ENCODE measurements at places on chromosomes 7 and 10.

GRCh38 chr10:48683868-48684267 lies 805 bp upstream of the WDFY4 start:
- no peak for DNase-seq

GRCh38 chr7:85341121-85341520 lies 154.3 kb upstream of the SEMA3D start:
- no peak for DNase-seq

GRCh38 chr10:114576132-114576487 lies 82.0 kb downstream of the ABLIM1 start:
- DNase-seq: no peak

DNA sequence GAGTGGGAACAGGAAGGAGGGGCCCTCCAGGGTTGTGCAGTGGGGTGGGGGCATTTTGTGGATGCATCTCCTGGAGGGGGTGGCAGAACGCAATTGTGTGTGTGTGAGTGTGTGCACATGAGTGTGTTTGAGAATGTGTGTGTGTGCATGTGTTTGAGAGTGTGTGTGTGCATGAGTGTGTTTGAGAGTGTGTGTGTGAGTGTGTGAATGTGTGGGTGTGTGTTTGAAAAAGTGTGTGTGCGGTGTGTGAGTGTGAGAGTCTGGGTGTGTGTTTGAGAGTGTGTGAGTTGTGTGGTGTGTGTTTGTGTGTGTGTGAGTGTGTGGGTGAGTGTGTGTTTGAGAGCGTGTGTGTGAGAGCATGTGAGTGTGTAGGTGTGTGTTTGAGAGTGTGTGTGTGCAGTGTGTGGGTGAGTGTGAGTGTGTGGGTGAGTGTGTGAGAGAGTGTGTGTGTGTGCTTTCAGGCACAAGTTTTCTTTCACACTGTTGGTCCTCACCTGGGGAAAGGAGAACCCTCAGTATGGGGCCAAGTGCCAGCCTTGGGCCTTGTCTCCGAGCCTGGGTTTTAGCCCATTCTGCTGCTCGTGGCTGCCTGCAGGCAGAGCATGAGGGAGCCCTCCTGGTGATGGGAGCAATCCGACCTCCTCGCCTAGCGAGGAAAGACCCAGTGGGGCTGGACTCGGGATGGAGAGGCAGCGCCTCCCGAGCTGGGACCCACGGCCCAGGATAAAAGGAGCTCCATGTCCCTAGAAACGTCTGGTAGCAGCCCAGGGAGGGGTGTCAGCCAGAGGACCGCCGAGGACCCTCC lies 35.6 kb downstream of the CDH23 start:
- peak; percentile 8 for DNase-seq

- no peak for DNase-seq
These were observed 3.7 kb downstream of the HBP1 start for GRCh38 chr7:107172276-107173032.

GRCh38 chr10:17464545-17464944 lies 10.2 kb upstream of the ST8SIA6 start:
- DNase-seq: no peak

DNA sequence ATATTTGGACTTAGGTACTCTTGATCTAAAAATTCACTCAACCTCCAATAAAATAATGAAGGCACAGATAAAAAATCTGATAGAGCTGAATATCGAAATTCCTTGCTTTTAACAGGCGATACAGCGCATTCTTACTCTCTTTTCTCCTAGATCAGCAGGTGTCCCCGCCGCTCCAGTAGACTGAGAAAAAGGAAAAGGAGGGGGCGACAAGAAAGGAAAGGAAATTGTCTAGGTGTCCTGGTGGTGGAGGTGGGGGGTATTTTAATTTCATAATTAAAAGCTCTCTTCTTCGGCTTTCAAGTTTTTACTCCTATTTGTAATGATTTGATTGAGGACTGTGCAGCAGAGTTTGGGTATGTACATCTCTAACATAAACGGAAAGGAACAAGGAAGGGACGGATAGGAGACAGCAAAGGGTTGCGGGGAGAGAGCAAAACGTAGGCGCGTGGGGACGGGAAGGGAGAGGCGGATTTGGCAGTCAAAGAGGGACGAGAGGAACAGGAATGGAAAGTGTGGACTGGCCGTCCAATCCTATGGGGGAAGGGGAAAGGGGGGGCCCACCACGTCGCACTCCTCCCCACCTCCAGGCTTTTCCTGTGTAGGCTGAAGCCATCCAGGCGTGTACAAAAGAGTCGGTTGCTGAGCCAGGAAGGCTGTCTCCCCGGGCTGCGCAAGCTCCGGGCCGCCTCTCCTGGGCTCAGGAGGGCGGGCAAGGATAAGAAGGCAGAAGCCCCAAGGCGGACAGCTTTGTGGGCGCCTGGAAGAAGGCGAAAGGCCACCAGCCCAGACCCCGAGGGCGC lies 875 bp upstream of the HECTD2 start:
- peak; percentile 67 for DNase-seq

DNA sequence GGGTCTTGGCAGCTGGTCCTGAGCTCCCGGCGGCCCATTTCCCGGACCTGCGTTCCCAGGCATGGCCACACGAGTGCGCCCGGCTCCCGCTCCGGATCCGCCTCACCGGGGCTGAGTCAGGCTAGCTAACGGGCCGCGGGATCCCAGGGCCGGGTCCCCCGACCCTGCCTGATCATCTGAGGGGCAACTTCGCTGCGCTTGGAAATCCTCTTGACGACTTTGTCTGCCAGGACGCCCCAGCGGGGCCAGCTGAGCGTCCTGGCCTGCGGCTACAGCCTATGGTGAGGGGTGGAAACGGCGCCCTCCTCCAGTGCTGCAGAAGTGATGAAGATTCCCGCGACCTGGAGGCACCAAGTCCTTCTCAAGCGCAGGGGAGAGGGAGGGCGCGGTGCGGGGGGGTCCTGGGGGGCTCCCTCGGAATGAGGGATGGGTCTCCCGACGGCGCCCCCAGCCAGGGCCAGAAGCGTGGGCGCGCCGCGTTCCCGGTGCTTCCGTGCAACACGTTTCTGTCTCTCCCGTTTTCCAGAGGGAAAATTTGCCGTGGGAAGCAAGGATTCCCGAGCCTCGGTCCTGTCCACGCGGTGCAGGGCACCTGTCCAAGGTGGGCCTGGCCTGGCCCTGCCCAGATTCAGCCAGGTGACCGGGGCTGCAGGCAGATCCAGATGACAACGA lies 212.4 kb downstream of the CCSER2 start:
- peak; percentile 60 for DNase-seq

- no peak for DNase-seq
These were observed 456 bp upstream of the DLD start for GRCh38 chr7:107890493-107890961.

DNA sequence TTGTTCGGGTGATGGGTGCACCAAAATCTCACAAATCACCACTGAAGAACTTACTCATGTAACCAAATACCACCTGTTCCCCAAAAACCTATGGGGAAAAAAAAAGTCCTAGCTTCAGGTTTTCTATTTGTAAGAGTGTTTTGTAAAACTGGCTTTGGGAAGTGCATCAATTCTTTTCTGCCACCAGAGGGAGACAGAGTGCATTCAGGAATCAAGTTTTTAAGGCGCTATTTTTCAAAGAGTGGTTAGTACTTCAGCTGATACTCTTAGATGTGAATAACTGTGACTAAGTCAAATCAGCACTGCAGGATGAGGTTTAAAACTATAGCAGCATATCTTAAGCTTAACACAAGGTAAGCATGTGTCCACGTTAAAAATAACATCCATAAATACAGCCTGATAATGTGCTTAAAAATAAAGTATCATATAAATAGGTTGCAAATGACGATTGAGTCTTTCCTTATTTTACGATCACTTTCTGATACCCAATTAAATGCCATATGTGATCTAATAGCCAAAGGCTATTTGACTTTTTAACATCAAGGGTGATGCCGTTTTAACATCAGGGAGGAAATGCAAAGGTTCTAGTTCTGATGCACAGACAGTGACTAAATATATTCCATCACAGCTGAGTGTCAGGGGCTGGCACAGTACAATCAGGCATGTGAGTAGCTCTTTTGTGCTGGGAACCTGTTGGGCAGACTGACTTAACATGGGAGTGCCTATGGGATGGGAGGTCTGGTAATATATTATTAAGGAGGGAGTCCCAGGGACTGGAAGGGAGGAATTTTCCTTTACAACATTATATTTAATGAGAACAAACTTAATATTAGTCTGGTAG lies 10.6 kb upstream of the LYZL2 start:
- no peak for DNase-seq

DNA sequence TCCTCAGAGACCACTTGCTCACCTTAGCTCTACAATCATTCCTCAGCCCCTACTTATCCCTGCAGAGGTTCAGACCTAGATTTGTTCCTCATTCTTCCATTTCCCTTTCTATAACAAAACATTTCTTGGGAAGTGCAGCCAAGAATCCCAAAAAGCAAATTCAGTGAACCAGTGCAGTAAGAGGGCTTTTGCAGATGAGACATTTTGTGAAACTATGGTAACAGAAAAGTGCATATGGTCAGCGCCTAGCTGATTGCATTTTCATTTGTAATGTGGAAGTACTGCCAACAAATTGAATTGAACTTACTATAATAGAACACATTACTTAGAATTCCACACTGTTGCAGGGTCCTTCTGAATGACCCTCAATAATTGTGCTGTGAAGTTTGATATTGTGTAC lies 18.6 kb downstream of the AGMO start:
- no peak for DNase-seq

DNA sequence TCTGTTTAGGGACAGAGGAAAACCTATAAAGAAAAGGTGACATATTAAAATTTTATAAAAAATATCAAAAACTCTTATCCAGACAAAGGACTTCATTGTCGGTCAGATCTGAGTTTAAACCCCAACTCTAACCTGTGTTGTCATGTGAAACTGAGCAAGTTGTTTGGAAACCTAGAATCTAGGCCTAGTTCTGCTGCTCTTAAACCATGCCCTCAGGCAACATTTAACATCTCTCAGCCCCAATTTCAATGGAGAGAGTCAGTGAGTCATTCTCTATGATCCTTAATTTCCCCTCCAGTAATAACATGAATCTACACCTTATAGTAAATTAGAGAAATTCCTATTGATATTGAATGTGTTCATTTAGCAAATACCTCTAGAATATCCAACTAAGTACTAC lies 192.3 kb downstream of the IMMP2L start:
- DNase-seq: no peak

GRCh38 chr10:130018265-130018664 lies 54.2 kb upstream of the EBF3 start:
- DNase-seq: peak; percentile 59

DNA sequence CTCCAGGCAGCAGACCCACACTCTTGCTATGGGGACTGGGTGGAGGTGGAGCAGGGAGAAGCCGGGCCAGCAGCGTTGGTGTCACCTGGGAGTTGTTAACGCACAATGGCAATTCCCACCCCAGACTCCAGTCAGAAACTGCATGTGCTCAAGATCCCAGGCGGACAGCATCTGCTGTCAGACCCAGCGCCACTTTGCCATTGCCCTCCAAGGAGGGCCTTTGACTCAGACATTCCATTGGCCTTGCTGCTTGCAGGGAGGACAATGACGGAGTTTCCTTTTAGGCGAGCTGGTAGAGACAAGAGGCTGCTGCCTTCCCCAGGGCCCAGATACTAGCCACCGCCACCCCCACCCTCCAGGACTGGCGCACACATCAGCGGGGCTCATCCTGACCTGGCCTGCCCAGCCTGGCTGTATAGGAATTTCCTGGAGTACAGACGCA lies 34.5 kb downstream of the ZNF775 start:
- no peak for DNase-seq

- DNase-seq: no peak
These were observed 101.2 kb upstream of the ZNF746 start for GRCh38 chr7:149598721-149599308.

DNA sequence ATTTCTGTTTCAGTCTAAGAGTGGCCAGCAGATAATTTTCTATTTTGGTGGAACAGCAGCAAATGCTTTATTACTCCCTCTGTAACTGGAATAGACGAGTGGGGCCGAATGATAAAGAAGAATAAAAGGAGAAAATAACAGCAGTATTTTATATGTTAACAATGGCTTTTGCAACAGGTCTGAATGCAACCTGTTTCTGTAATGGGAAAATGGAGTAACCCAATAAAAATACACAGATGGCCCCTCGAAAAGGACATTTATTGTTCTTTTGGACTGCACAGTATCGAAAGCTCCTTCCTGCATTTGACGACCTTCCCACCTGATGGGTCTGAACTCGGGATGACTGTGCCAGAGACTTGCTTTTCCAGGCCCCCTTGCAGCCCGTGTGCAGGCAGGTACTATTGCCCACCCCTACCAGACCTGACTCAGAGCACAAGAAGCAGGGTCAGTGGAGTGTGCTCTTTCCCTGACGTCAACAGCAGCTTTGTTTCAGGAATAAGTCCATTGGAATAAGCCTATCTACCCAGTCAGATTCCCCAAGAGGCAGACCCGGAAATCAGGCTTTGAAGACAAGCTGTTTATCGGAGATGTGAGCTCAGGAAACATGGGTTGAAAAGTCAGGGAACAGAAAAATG lies 306.5 kb upstream of the NEBL start:
- DNase-seq: no peak

- no peak for DNase-seq
These were observed 53.9 kb downstream of the BTAF1 start for GRCh38 chr10:91977491-91977890.

GRCh38 chr7:38280707-38281106 lies 7.3 kb upstream of the TARP start:
- no peak for DNase-seq

DNA sequence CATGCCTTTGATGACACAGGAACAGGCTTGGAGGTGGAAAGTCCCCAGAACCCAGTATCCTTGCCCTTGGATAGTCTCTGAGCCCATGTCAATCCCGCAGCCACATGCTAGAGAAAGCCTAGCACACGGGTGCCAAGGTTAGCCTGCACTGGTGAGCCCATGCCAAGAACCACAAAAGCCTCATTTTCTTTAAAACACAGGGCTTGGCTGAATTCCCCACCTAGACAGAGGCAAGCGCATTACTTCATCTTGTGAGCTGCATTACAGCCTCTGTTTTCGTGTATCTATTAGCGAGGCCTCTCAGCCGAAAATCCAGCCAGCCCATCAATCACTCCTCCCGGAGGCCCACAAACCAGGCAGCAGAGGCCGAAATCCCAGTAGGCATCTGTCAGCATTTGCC lies 314.9 kb upstream of the AUTS2 start:
- no peak for DNase-seq

GRCh38 chr10:101136708-101137121 lies 5.6 kb downstream of the TLX1 start:
- no peak for DNase-seq

GRCh38 chr10:52245547-52245946 lies 68.5 kb upstream of the DKK1 start:
- no peak for DNase-seq

GRCh38 chr10:33937036-33937730 lies 602.7 kb upstream of the NRP1 start:
- no peak for DNase-seq

- DNase-seq: no peak
These were observed 32.2 kb upstream of the MACC1 start for GRCh38 chr7:20249376-20249775.
